ENCODE measurements at places on chromosomes 16 and 17.

- DNase-seq = no peak
These were observed 158.5 kb downstream of the TANC2 start for GRCh38 chr17:63124536-63124935.

DNA sequence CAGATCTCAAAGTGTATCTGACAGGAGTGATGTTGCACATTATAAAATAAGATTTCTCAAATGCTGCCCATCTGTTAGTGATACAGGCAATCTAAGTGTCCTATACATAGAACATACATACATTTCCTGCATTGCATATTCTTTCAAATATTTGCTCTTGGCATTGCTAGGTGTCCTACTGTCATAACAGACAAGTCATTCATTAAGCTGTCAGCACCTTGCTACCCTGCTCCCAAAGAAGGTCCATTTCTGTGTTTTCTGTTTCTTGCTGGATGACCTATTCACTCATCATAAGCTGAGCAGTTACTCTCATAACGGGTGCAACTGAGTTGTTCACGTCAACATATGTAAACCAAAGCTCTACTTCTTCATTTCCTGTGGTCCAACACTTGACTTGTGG is 719.0 kb downstream of the KCNJ2 start:
- DNase-seq = no peak

- no peak for DNase-seq
These were observed 5.4 kb upstream of the CYTH1 start for GRCh38 chr17:78787444-78787843.

DNA sequence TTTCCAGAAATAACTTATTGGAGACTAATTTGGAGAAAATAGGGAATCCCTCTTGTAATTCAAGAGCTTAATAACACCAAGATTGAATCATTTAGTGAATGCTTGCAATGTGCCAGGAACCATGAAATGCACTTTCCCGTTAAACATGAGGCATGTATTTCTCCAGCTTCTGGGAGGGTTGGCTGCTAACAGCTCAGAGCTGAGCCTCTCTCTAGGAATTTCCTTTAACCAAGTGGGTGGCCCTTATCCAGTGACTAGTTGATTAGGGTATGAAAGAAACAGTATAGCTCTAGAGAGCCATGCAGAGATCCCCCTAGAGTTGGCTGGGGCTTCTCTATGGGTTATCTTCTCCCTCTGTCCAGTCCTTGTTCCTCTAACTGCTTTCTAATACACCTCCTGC is 356.4 kb upstream of the GOT2 start:
- DNase-seq = no peak

- DNase-seq = no peak
These were observed 22.7 kb upstream of the CPSF4L start for GRCh38 chr17:73284354-73284753.

GRCh38 chr17:17876959-17877528 is 40.3 kb upstream of the SREBF1 start:
- no peak for DNase-seq

Measured in activated naive CD4-positive, alpha-beta T cell (primary cell).